ENCODE measurements at places on chromosomes 1 and 21.

DNA sequence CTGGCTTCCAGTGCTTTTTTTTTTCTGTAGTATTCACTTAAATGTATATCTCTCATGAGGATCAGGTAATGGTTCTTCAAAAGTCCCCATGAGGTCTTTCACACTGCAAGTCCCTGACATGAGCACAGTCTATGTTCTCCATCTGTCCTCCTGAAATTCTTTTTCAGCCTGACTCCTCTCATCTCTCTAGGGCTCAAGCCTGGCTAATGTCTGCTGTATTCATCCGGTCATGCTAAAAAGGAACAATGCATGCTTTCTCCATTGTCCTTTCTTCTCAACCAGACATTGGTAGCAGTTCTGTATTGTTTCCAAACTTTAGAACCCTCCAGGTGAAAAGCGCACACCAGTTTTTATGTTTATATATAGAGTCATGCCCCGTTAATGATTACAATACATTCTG lies 368.3 kb upstream of the OLFM3 start:
- DNase-seq = no peak

DNA sequence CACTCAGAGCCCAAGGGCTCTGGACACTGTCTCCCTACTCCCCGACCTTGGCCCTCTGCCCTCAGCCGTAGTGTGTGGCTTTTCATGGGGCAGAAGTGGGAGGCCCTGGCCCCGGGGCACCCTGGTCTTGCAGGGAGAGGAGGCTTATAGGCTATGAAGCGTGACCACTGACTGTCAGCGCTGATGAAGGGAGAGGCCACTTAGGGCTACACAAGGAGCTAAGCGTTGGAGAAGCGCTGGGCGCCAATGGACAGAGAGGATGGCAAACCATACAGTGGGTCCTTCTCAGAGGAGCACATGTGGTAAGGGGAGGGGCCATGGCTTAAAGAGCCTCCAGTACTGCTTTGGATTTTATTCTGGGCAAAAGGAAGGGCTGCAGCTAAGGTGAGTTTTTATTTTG lies 7.9 kb downstream of the CRABP2 start:
- DNase-seq = no peak

- peak; percentile 76 for DNase-seq
Observed at GRCh38 chr1:83799594-83799993, 199.3 kb downstream of the TTLL7 start.

DNA sequence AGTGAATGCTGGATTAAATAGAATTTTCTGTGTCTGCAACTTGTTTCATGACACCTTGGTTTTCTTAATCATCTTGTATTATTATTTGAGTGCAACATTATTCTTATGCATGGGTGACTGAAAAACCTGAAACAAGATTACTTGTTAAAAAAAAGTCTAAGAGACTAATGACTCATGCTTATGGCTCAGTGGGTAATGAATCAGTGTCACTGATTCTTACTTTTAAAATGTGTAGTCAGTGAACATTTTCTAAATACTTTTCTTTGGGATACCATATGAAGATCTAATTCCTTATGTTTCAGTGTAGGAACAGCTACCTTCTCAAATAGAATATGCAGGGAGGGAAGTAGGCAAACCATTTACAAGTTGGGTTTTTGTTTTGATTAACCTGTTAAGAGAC lies 65.5 kb downstream of the PRKAA2 start:
- peak; percentile 87 for DNase-seq

DNA sequence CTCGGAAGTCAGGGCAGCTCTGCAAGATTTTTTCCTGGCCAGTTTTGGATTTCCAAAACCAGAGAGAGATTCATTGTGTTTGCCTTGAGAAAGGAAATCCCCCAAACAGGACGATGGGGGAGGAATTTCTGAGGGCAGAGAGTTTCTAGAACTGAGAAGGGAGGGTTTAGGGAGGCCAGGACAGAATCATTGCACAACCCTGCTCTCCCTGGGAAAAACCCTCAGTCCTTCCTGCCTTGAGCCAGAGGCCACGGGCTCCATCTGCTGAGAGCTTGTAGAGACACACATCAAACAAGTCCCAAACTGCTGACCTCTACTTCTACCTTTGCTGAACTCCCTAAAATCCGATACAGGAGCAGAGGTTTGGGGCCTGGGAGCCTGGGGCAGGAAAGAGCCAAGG lies 99.7 kb downstream of the NMNAT2 start:
- peak; percentile 81 for DNase-seq

- no peak for DNase-seq
Observed at GRCh38 chr1:25020173-25020845, 90.2 kb upstream of the RUNX3 start.

- DNase-seq = peak; percentile 68
Observed at GRCh38 chr1:56525489-56526041, 53.8 kb downstream of the PLPP3 start.

DNA sequence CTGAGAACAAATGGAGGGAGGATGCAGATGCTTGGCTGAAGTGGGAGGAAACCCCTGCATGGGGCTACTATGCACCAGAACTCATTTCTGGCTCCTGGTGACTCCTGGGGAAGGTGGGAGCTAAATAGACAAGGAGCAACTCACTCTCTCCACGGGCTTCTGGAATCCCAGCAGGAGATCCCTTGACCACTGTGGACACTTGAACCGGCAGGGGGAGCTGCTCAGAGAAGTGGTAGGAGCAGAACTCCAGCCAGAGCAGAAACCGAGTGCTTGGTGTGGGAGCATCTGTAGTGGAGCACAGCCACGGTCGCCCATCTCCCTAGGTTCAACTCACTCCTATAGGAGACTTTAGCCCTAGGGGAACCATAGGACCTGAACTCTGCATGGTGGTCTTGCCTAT lies 205.6 kb upstream of the GJB5 start:
- DNase-seq = no peak

DNA sequence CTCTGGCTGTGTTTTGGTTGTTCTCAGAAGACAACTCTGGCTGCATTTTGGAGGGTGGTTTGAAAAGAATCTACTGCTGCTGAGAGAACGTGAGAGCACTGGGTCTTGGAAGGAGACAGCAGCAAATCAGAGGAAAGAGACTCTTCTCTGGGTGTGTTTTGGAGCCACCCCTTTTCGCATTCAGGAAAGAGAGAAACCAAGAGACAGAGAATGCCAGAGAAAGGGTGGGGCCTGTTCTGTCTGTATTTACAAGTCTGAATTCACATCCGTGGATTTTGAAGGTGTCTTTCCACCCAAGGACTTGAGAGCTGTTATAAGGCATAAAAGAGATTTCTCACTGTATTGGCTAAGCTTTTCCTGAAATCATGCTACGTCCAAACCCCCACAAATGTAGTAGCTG lies 187.2 kb downstream of the C1orf94 start:
- DNase-seq = no peak

DNA sequence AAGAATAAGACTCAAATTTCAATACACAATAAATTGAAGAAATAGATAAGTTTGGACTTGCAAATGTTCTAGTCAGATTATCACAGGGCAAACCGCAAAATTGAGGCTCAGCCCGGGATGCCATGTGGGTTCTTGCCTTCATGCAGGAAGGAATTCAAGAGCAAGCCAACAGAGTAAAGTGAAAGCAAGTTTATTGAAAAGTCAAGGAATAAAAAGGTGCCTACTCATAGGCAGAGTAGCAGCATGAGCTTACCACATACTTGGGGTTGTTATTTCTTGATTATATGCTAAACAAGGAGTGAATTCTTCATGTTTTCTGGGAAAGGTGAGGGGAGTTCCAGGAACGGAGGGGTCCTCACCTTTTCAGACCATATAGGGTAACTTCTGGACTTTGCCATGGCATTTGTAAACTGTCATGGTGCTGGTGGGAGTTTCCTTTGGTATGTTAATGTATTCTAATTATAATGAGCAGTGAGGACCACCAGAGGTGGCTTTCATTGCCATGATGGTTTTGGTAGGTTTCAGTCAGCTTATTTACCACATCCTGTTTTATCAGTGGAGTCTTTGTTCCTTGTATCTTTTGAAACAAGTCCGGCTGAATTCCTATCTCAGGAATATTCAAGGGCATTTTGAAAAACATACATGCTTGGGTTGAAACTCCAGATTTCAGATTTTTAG lies 2.0 kb upstream of the OR2AK2 start:
- DNase-seq = no peak

DNA sequence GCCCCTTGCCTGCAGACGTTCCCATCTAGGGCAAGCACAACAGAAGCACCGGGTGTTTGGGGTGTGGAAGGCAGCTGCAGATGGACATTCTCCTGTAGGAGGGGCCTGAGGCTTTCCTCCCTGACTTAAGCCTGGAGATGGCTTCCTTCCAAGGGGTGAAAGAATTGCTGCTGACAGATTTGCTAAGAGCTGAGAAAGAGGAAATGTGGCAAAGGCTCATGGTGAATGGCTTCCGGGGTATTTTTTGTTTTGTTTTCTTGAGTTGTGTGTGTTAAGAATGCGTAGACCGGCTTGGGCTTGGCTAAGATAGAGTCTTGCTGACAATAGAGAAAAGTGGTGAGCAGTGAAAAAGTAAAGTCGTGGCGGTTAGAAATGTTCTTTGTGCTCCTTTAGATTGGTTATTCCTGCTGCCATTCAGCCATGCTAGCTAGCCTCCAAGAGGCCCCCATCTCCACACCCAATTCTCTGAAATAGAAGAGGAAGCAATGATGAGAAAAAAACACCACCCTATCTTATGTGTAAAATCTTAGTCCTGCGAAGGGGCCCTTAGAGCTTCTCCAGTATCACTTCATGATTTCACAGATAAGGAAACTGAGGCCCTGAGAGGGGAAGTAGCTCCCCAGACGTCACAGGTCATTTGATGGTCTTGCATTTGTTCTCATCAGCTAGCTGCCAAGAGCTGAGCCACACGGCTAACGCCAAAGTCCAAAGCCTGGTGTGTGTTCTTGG lies 36.9 kb downstream of the EIF2D start:
- peak; percentile 73 for DNase-seq

GRCh38 chr1:180912211-180912800 lies 391 bp upstream of the KIAA1614 start:
- peak; percentile 59 for DNase-seq

GRCh38 chr1:11841245-11842153 lies 6.1 kb downstream of the NPPA start:
- DNase-seq = no peak

DNA sequence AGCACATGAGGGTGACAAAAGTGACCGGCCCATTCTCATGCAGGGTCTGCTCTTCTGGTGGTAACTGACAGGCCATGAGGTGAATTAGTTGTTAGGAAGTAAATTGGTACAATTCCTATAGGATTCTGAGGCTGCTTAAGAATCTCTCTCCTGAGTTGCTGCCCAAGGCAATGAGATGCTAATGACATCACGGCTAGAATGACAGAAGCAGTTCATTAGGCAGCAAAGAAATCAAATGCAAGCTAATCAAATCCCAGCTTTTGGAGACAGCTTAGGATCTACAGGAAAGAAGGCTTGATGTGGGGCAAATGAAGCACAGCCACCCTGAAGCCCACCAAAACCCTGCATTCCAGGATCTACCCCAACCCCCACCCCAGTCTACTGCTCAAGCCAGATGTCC lies 265.2 kb downstream of the ASTN1 start:
- no peak for DNase-seq

- DNase-seq = no peak
Observed at GRCh38 chr1:40699787-40700186, 8.3 kb downstream of the NFYC start.

DNA sequence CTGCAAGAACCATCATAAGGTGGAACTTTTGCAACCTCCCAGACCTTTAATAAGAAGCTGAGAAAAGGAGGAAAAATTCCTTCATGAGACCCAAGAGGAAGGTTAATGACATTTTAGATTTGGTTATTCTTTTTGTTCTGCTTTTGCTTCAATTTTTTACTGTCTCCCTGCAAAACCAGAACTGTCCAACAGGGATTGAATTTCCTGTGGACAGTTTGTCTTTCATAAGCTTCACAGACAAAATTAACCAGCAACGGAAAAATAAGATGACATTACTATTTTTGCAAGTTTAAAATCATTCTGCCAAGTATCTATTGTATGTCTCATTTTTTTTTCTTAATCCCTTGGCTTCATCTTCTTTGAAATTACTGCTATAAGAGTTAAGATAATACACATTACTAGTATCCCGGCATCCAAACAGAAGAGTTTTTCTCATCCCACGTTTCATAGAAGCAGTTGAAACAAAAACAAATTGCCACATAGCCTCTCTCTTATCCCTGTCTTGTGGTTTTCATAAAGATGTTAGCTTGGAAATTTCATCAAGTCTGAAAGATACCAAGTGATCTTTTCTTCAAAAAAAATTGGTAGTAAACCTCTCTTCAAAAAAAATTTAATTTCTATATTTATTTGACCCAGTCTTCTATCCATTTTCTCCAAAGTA lies 465.3 kb upstream of the PTBP2 start:
- DNase-seq = no peak

DNA sequence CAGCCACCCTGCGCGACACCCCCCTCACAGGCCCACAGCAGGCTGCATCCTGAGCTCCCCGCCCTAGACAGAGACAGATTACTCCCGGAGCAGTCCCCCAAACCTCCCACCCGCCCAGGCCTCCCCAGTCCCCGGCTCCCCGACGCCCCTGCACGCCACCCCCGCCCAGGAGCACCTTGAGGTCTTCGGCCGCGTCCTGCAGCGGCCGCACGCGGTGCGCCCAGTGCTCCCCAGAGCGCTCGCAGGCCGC lies 731 bp downstream of the TRIM11 start:
- DNase-seq = no peak

- no peak for DNase-seq
Observed at GRCh38 chr1:48726557-48727215, 50.0 kb downstream of the BEND5 start.

DNA sequence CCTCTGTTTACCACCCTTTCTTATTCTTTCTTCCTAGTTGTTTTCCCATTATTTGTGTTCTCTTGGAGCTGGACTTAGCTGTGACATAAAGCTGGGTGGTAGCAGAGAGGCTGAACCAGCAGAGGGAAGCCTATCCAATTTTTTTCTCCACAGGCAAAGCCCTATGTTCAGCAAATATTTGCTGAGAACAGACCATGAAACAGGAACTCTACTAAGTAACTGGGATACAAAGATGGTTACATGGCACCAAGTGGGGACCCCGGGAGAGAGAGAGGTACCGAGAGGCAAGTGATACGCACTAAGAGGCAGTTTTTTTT lies 6.6 kb downstream of the CFAP141 start:
- no peak for DNase-seq

GRCh38 chr1:67824766-67825165 lies 8.5 kb downstream of the GNG12 start:
- DNase-seq = no peak

DNA sequence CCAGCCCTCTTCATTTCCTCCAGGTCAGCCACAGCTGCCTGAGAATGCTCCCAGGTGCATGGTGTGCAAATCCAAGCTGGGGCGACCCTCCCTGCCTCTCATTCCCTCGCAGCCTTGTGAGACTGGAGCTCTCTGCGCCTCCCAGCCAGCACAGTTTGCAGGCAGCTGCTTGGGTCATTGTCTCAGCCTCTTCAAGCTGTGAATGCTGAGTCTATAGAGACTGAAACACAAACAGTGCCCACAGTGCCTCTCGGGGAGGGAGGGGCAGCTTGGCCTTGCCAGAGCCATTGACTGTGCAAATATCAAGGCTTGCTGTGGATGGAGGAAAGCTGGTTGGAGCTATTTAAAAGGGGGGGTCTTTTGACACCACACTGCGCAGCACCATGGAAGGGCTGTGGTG lies 10.6 kb downstream of the PLXNA2 start:
- DNase-seq = no peak

DNA sequence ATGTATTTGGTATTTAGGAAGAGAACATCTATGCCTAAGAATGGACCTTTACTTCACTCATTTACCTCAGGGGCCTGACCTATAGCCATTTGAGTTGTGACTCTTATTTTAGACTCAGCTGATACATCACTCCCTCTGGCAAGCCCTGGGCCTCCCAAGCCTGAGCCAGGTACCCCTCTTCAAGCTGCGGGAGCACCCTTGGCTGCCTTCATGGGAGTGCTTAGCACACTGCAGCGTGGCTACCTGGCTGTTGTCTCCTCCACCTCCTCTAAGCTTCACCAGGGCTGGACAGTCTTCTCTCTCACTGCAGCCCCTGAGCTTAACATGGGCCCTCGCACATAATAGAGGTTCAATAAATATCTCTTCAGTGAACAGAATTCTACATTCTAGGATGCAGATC lies 23.5 kb upstream of the LHX4 start:
- no peak for DNase-seq

Data from fibroblast of skin of right biceps (primary cell).